Hematopoietic multipotent progenitor cell treated with erythropoietin and hydrocortisone succinate and interleukin-3 and kit ligand, for 4 days (in vitro differentiated cells): ENCODE measurements at places on chromosomes 1 and 21.
A peak's percentile ranks its signal among the peaks of the same experiment; 100 is the strongest.

- no peak for DNase-seq
These were observed 35.5 kb downstream of the MAN1C1 start for GRCh38 chr1:25651824-25652741.

DNA sequence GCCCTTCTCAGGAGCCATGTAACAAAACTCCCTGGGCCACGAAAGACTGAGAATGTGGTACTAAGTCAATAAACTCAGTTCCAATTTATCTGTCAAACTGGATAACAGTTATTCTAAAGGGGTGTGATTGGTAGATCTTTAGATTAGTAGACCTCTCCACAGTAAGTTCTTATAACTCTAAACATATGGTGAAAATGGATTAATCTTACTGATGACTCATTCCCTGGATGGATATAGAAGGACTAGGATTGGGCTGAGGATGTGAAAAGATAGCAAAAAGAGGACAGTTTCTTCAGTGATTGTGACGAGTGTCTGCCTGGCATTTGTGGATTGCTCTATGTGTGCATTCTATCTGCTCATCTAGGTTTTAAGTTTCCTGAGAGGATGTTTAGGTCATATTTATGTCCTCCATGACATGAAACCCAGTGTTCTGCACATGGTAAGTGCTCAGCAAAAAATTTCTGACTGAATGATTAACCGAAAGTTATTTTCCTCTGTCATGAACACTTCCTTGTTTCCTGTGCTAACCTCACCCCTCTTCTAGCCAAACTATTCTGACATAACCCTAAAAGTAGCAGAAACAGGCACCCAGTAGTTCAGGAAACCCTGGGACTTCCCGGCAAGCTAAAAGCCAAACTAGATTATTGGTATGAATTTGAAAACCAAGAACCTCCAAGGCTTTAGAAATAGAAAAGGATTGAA, 397.5 kb upstream of the PLXNA2 start:
- no peak for DNase-seq

DNA sequence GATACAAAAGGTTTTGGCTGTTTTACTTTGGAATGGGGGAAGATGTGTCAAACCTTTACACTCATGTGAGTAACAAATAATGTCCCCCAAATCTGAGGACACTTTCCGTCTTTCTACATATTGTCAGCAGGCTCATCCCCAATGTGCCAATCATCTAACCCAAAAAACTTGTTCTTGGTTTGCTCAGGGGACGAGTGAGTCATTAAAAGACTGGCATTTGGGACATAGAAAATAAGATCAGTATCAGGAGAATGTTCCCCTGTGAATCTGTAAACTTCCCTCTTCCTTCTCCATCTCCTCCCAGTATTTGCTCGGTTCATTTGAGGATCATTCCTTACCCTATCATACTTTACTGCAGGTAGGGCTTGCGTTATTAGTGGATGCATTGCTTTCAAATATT, 194.1 kb upstream of the RUNX1 start:
- DNase-seq: no peak

- peak; percentile 15 for DNase-seq
These were observed 24.3 kb downstream of the HEYL start for GRCh38 chr1:39615086-39615673.

GRCh38 chr1:183180218-183180617, 5.8 kb upstream of the LAMC2 start:
- no peak for DNase-seq

GRCh38 chr1:228074954-228075730, 7.4 kb upstream of the ARF1 start:
- no peak for DNase-seq
